AG08395 (cell line): ENCODE measurements at places on chromosomes 2 and 18.
A peak's percentile ranks its signal among the peaks of the same experiment; 100 is the strongest.

DNA sequence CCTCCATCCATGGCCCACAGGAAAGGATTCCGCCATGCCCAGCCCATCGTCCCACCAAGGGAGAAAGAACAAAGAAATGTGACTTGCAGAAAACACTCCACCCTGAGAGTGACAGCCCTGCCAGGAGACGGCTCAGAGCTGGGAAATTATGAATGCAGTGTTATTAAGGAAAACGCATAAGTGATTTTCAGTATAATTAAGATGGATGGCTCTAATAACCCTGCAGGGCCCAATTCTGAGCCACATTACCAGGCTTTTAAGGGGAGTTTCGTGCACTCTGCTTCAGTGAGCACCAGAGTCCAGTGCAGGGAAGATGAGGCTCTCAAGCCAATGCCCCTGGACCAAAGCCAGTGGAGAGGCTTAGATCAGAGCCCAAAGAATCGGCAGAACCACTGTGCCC lies 10.6 kb upstream of the TEX51 start:
- DNase-seq, result no peak

DNA sequence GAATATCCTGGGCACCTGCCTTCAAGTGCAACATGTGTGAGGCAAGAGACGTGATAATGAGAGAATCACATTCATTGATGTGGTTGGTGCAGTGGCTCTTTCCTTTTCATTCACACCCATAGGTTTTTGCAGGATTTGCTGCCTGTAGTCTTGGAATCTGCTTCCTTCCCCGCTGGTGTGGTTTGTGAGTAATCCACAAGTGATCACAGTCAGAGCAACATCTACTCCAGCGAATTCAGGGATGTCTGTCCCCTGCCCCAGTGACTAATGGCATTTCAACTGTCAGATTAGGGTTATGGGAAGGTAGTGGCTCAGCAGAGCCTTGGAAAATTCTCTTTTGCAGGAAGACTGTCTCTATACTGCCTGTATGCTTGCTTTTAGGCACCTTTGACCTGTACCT lies 225.5 kb upstream of the RBMS1 start:
- DNase-seq, result peak; percentile 52

DNA sequence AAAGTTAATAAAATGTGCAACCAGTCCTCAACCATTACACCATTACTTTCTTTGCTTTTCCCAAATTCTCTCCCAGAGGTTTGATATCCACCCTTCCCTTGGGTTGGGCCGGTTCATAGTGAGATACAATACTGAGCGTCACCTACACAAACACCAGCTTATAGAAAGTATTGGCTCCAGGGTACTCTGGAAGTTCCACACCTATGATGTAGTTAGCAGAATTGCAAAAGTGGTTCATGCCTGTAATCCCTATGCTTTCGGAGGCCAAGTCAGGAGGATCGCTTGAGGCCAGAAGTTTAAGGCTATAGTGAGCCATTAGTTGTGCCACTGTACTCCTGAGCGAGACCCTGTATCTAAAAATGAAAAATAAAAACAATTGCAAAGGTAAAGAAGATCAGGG lies 15.3 kb upstream of the MAP4K3 start:
- no peak for DNase-seq

- DNase-seq, result no peak
Observed at GRCh38 chr2:63975437-63976124, 43.6 kb downstream of the VPS54 start.

- DNase-seq, result no peak
Observed at GRCh38 chr2:60899892-60900249, 18.5 kb downstream of the REL start.

- no peak for DNase-seq
Observed at GRCh38 chr18:65821911-65822310, 71.1 kb downstream of the CDH7 start.

GRCh38 chr2:181823405-181823804 lies 68.1 kb upstream of the ITPRID2 start:
- no peak for DNase-seq

DNA sequence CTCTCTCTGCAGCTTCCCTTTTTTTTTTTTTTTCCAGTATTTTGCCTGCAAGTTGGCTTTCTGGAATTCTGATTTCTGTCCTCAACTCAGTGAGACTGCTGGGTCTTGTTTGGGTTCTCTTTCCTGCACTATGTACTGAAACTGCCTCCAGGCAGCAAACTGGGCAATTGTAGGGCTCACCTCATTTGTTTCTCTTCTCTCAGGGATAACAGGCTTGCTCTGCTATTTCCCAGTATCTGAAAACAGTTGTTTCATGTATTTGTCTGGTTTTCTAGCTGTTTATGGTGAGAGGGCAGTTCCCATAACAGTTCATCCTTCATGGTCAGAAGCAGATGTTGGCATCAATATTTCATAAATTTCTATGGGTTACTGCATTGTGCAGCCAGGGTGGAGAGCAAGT lies 206.0 kb downstream of the CYRIA start:
- DNase-seq, result no peak

- no peak for DNase-seq
Observed at GRCh38 chr2:102060047-102060446, 68.3 kb downstream of the IL1R2 start.

DNA sequence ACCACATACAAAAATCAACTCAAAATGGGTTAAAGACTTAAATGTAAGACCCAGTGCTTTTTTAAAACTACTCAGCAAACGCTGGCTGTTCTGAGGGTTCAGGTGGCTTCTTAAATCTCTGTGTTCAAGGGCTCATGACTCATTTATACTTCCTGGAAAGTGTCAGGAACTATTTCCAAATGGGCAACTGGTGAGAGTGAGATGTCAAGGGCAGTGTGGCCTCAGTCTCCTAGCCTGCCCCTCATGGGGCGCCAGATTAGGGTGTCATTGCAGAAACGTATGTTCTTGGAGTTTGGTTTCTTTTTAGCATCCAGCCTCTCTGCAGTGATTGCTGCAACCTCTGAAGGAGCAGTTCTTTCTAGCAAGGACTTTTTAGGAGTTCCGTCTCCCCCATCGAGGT lies 485.4 kb downstream of the TNS1 start:
- no peak for DNase-seq

DNA sequence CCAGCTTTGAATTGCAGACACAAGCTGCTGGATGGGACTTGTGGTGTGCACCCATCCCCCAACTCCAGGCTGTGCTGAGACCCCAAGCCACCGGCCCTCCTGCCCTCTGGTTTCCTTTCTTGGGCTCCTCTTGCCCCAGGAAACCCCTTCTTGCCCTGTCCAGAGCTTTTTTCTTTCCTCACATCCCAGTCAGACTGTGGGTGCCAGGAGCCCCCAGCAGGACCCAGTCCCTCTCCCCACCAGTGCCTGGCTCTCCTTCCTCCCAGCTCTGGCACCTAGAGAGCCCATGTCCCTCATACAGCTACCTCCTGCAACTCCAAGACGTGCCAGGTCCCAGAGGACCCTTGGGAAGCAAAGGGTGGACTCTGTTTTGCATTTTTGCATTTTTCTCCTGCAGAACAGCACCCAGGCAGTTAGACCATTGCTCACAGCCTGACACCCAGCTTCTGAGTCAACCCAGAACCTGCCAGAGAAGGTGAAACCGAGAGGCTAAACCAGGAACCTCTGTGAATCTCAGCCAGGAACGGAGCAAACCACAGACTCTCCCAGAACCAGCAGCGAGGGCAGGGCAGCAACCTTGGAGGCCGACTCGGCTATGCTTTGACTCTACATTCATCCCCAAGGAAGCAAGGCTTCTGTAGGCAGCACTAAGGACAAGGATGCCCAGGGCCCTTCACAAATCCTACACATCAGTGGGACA lies 221.1 kb downstream of the ANAPC1 start:
- DNase-seq, result no peak
